ENCODE measurements at places on chromosomes 7 and 10. TPM values are rescaled to one million over a fixed set of nuclear protein-coding genes. Genes with fewer than 3 reads are reported as not detected.

GRCh38 chr10:1309617-1310270 lies 253.6 kb downstream of the WDR37 start:
- DNase-seq = no peak

Gene ABCB1
- not detected for total RNA-seq

DNA sequence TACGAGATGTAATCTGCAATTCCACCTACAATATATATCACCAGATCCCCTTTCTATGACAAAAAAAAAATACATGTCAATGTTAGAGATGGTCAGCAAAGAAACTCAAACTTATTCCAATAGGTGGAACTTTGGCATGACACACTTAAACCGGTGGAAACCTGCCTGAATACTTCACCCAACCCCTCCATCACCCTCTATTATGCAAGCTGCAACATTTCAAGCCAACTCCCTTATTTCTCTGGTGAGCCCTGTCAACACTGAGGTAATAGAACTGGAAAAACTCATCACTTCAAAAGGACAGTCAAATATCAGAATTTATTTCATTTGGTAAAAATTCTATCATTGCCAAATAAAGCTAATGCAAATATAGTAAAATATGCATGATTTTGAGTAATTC lies 3.6 kb downstream of the ZNF438 start:
- DNase-seq = peak; percentile 57

DNA sequence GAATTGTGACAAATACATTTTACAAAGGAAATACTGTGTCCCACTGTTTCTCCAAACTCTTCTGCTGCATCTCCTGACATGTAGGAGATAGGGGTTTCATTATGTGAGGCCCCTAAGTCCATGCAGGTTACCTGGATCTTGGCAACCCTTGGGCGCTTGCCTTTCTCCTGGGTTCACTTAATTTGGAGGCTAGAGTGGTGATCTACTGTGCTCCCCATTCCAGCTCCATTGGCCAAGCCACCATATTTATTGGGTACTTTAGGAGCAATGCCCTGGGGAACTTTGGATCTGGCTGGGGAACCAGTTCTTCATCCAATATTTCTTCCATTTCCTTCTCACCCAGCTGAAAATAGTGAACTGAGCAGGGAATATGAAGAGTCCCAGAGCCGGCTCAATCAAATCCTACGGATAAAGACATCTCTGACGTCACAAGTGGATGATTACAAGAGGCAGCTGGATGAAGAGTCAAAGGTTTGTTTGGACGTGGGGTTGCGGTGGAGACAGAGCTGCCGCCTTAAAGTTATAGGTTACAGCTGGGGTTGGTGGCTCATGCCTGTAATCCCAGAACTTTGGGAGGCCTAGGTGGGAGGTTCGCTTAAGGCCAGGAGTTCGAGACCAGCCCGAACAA lies 18.5 kb downstream of the MYH16 start:
- no peak for DNase-seq

DNA sequence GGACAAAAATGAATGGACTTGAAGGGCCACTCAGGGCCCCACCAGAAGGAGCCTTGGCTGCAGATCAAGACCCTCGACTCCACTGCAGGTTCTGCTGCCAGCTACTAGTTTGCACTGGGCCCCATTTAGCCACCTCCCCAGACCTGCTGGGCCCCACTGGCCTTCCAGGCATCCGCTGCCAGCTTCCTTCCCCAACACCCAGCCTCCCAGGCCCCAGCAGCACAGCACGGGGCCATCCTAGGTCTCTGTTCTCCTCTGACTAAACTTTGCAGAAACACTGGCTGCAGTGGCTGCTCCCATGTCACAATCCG lies 277.4 kb upstream of the KLF14 start:
- DNase-seq = no peak

Gene TEX47
- total RNA-seq = not detected

DNA sequence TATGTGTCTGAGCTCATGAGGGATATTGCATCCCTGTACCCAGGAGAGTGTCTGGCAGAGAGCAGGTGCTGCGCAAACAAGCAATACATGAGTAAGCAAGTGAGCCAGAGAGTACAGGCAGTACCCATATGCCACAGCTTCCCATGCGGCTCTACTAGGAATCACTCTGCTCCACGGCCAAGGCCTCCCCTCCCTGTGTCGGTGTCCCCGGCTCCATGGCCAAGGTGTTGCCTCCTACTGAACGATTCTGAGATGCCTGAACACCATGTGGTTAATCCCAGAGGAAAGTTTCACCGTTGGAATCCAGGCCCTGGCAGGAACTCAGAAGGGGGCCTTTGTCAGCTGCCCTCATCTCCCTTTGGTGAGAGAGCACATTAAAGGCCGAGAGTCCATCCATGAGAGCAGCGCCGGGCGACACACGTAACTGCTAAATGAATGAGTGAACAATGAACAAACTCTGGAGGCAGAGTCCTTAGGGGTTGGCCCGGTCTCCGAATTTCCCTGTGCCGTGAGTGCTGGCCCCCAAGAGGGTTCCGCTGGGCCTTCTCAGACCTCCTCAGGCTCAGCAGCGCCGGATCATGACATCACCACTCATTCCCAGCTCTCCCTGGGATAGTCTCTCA lies 136.0 kb upstream of the FAM20C start:
- no peak for DNase-seq

DNA sequence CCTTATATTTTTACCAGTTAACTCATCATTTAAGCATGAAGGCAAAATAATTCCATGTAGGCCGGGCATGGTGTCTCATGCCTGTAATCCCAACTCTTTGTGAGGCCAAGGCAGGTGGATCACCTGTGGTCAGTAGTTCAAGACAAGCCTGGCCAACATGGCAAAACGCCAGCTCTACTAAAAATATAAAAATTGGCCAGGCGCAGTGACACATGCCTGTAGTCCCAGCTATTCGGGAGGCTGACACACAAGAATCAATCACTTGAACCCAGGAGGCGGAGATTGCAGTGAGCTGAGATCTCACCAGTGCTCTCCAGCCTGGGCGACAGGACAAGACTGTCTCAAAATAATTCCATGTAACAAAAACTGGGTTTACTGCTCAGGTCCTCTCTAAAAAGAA lies 18.3 kb downstream of the HNRNPA2B1 start:
- DNase-seq = no peak

DNA sequence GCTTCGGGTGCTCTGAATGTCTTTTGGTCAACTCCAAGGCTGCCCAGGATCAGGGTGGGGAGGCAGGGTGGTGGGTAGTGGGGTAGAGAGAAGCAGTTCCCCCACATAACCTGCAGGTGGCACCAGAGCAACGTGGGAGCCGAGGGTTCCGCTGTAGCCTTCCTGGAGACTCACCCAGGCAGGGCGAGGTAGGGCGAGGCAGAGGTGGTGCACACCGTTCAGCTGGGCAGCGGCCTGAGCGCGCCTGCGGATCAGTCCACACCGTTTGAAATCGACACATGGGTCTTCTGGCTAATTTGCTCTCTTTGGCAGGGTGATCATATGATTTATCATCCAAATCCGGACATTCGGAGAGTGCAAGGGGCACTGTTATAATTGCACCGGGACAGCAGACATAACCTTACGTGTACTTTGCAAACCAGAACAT lies 41.4 kb upstream of the MAP3K8 start:
- DNase-seq = no peak

Gene RBM20
- not detected for total RNA-seq

Data from foreskin keratinocyte (primary cell).